ENCODE measurements at places on chromosomes 7 and 10.

GRCh38 chr7:99385564-99385963 lies 11.0 kb downstream of the ARPC1B start:
- no peak for DNase-seq

- DNase-seq, result peak; percentile 81
Observed at GRCh38 chr7:55964261-55965099, at the start of gene NIPSNAP2. Gene NIPSNAP2, plus strand, starts transcription at chr7:55964585. Its CDS starts 25 bp downstream, at chr7:55964610.

DNA sequence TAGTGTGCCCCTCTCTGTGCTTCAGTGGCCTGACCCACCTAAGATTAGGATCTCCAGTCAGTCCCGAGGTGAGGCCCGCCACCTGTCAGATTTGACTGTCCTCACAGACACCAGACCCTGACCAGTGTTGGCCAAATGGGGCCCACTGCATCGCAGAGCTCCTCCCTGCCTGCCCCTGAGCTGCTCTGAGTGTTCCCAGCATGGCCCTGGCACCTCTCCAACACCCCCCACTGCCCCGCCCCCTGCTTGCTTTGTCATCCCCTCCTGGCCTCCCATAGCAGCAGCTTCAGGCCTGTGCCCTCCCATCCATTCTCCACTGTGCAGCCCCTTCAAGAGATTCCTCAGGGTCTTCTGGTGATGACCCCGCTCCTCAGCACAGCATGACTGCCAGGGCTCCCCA lies 67.6 kb downstream of the C10orf120 start:
- DNase-seq, result no peak

DNA sequence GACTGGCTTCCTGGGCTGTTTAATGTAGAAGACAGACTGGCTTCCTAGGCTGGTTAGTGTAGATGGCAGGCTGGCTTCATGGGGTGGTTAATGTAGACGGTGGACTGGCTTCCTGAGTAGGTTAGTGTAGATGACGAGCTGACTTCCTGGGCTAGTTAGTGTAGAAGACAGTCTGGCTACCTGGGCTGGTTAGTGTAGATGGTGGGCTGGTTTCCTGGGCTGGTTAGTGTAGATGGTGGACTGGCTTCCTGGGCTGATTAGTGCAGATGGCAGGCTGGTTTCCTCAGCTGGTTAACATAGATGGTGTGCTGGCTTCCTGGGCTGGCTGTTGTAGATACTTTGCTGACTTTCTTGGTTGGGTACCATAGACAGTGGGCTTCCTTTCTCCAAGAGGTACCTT lies 122.9 kb upstream of the PPP2R2D start:
- no peak for DNase-seq

GRCh38 chr10:4070921-4071660 lies 286.1 kb upstream of the KLF6 start:
- DNase-seq, result no peak

GRCh38 chr10:103448746-103449145 lies 3.4 kb downstream of the CALHM2 start:
- DNase-seq, result no peak

GRCh38 chr7:105097619-105098018 lies 83.6 kb downstream of the KMT2E start:
- no peak for DNase-seq

- DNase-seq, result no peak
Observed at GRCh38 chr7:19930051-19930450, 156.6 kb upstream of the TMEM196 start.

DNA sequence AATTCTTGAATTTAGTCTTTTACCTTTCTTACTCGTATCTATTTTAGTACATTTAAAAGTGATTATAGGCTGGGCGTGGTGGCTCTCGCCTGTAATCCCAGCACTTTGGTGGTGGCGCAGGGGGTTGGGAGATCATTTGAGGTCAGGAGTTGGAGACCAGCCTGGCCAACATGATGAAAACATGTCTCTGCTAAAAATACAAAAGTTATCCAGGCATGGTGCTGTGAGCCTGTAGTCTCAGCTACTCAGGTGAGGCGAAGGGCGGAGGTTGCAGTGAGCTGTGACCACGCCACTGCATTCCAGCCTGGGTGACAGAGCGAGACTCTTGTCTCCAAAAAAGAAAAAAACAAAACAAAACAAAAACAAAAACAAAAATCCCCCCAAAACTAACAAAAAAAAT lies 12.2 kb downstream of the PRKCQ start:
- no peak for DNase-seq

- DNase-seq, result no peak
Observed at GRCh38 chr7:28980451-28981160, 22.5 kb upstream of the TRIL start.

GRCh38 chr10:74738985-74739567 lies 87.3 kb upstream of the KAT6B start:
- peak; percentile 22 for DNase-seq

GRCh38 chr7:64639267-64640001 lies 26.5 kb upstream of the ZNF107 start:
- DNase-seq, result no peak

- DNase-seq, result peak; percentile 62
Observed at GRCh38 chr10:86535132-86535882, 13.7 kb upstream of the WAPL start.

GRCh38 chr10:83881661-83882060 lies 257.6 kb upstream of the GHITM start:
- no peak for DNase-seq

- no peak for DNase-seq
Observed at GRCh38 chr7:6413637-6414036, 34.1 kb downstream of the DAGLB start.

GRCh38 chr10:29974773-29975172 lies 84.6 kb downstream of the JCAD start:
- no peak for DNase-seq

- no peak for DNase-seq
Observed at GRCh38 chr7:93601363-93601762, 26.8 kb upstream of the CALCR start.

DNA sequence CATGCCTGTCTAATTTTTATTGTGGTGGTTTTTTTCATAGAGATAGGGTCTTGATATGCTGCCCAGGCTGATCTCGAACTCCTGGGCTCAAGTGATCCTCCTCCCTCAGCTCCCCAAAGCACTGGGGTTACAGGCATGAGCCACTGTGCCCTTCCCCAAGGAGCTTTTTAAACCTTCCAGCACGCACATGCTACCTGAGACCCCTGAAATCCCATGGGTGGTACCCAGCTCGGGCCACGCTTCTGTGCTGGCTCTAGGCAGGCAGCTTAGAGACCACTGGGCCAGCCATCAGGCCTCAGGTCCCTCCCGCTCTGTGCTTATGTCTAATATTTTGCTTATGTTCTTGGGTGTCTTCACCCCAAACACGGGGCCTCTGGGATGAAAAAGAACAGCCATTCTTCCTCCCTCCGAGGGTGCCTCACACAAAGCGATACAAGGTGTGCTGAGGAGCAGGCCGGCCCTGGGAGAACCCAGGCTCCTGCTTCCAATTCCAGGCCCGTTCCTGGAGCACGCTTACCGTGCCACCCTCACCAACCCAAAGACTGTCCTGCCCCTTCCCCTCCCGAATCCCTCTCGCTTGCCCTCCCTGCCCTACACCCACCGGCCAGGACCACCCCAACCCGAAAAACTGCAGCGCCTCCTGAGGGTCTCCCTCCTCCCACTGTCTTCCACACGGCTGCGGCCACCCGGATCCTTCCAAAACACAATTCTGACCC lies 10.9 kb downstream of the SPOCK2 start:
- DNase-seq, result no peak

DNA sequence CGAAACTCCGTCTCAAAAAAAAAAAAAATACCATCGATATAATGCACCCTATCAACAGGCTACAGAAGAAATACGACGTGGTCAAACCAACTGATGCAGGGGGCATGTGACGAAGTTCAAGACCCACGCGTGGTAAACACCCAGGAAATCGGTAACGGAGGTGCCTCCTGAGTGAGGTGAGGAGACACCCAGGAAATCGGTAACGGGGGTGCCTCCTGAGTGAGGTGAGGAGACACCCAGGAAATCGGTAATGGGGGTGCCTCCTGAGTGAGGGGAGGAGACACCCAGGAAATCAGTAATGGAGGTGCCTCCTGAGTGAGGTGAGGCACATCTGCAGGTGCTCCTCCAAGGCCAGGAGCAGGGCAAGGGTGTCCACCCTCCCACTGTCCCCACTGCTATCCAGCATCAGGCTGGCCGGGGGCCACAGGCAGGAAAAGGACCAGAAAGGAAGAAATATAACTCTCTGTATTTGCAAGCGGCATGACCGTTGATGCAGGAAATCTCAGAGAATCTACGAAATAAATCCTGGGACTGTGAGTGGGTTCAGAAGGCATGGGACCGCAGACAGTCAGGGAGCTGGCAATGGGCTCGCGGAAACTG lies 10.7 kb upstream of the GPR146 start:
- DNase-seq, result no peak

DNA sequence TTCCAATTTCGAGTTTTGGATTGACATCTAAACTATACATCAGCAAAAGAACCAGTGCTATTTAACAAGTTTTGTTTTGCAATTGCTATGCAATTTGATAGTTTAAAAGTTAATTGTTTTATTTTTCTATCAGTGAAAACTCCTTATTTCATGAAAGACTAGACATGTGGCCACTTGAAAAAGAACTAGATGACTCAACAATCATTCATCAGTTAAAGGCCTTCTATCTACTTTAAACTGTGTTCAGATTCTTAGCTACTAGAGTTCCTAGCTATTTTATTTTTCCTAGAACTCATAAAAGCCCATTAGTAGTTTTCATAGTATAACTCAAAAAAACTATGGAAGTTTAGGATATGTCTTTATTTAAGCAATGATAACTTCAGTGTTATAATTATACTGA lies 104.6 kb upstream of the LSM8 start:
- no peak for DNase-seq

DNA sequence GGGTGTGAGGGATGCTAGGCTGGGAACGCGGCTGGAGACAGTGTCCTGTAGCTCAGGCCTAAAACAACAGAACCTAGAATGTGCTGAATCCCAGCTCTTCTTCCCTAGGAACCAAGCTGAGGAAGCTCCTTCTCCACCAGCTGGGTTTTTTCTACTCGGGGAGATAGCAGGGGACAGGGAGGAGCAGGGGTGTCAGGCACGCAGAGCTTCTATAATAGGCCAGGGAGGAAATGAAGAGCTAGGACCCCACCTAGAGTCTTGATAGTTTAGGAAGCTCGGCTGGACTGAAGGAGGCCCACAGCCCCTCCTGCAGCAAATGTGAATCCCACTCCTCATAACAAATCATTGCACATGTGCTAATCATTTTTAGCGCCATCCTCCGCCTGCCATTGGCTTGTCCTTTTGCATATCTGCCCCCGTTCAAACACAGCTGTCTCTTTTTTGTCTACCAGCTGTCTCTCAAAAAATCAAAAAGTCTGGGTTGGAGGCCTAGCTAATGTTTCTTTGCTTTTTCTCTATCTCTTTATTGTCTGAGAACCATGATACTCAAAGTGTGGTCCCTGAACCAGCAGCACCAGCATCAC lies 24.1 kb upstream of the FAM180A start:
- no peak for DNase-seq

- no peak for DNase-seq
Observed at GRCh38 chr10:71419002-71419540, 22.4 kb downstream of the CDH23 start.

DNA sequence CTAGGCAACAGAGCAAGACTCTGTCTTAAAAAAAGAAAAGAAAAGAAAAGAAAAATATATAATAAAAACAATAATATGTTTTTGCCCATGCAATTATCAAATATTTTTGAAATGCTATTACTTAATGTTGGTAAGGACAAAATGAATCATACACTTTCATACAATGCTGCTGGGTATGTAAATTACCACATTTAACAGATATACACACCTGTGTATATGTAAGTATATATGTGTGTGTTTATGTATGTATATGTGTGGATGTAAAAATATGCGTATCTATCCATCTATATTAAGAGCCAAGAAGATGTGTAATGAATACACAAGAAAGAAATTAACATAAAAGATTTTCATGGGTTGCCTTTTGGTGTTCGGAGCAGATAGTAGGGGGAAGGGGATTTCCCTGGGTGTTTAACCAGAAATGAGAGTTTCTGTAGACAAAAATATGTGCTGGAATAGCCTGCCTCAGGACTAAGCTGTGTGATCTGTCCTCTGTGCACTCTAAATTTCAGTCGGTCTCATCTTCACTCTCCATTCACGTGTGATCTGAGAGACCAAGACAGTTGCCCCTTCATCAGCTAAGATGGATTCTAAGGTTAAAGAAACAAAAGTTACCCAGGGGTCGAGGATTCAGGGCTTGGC lies 61.2 kb downstream of the PRKCQ start:
- DNase-seq, result no peak

- no peak for DNase-seq
Observed at GRCh38 chr10:109743574-109743973, 179.7 kb downstream of the XPNPEP1 start.

DNA sequence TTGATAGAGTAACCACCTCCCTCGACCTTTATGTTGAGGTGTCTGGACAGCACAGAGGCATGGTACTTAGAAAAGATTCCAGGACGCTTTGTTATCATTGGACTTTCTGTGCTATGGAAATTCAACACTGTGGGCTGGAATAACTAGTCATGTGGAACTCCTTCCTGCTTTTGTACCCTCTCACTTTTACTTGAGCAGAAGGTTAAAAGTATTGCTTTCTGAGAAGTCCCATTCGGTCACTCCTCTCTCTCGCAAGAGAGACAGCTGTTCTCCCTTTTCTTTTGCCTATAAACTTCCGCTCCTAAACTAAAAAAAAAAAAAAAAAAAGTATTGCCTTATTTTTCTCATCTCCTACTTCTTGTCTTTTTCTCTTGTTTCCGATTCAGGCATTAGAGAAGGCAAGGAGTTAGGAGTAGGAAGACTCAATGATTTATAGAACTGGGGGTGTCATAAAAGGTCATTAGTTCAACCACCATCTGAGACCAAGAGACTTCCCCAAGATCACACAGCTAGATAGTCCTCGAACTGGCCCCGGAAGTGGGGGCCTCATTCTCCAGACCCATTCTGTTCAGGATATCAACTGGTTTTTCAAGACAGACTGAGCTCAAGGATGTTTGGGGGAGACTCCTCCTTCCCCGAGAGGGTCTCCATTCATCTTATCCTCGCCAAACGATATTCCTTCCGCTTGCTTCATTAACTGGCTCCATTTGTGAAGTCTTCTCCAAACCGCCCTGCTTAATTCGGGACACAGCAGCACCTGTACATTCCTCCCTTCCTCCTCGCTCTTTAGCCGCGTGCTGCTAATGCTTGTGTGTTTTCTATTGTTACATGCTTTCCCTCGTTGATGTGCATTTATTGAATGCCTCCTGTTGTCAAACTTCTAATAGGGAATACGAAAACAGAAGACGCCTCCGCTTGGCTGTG lies 995 bp upstream of the INPP5F start:
- DNase-seq, result peak; percentile 53

DNA sequence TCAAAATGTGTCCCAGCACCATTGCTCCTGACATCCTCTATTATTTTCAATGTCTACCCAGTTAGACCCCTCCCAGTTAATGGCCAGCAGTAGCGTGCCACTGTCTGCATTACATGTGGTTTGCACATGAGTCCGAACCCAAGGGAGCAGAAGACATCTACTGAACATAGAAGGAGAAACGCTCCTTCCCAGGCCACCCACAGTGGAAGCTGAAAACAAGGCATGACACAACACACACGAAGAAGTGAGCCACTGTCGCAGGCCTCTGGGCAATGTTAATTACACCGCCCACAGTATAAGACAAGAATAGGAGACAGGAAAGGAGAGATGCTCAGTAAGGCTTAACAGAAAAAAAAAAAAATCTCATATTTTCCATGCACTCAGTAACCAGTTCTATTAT lies 50.5 kb downstream of the MKX start:
- DNase-seq, result no peak
